ENCODE measurements at places on chromosomes 7 and 10.

DNA sequence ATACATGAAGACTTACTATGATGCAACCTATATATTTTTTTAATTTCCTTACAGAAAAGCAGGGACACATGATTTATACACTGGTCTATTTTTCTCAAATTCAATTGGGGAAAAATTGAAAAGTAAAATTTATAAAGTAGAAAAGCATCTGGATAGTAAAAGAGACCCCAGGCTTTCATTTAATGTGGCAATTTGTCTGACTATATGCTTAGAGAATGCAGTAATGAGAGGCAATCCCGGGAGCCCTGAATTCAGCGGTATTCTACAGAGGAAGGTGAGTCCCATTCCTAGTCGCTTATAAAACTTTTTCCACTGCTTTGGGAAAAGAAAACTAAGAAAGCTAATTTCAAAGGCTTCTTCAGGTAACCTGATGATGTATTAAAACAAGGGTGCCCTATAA is 167.1 kb downstream of the SEMA3D start:
- no peak for DNase-seq

DNA sequence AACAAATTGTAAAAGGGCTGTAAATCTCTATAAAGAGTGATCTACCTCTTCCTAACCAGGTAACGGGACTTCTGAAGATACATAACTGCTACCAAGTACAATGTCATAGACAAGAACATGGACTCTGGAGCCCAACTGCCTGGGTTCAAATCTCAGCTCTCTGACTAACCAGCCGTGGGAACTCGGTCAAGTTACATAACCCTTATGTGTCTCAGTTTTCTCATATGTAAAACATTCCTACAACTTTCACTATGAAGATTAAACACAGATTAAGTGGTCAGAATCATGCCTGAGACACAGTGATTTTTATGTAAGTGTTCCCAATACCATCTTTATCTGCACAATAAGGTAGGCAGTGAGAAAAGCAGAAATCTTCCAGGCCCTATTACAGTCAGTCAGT is 52.6 kb downstream of the ITGB1 start:
- DNase-seq = no peak

GRCh38 chr10:13844651-13845050 is 257.9 kb downstream of the PRPF18 start:
- DNase-seq = no peak

GRCh38 chr10:101000915-101001658 is 1.5 kb downstream of the LZTS2 start:
- no peak for DNase-seq
